Activated CD4-positive, alpha-beta memory T cell treated with anti-CD3 and anti-CD28 coated beads, Interleukin-2, amount 10 ng/mL, durations not matched to agents 7 days and 5 days (primary cell): ENCODE measurements at places on chromosomes 16 and 17. TPM values are rescaled to one million over a fixed set of nuclear protein-coding genes. Genes with fewer than 3 reads are reported as not detected.

Gene CCL4
- 50.4 TPM for total RNA-seq

Gene FSCN2
- 0.43 TPM for total RNA-seq

DNA sequence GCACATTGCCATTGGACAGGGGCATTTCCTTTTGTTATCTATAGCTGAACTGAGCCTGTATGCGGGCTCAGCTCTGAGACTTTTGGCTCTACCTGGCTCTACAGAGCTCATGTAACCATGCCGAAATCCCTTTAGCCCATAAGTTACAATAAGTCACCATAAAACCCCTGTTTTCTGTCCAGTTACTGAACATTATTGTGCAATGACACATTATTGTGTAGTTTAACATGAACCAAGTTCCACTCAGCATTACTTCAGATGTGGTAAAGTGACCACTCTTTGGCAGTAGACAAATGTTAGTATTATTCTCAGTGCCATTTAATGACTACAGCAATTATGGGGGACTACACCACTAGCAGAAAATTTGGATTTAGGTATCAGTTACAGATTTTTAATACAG is 65.4 kb upstream of the RASL10B start:
- no peak for DNase-seq

GRCh38 chr17:57455063-57455914 is 199.0 kb downstream of the MSI2 start:
- DNase-seq, result peak; percentile 33

DNA sequence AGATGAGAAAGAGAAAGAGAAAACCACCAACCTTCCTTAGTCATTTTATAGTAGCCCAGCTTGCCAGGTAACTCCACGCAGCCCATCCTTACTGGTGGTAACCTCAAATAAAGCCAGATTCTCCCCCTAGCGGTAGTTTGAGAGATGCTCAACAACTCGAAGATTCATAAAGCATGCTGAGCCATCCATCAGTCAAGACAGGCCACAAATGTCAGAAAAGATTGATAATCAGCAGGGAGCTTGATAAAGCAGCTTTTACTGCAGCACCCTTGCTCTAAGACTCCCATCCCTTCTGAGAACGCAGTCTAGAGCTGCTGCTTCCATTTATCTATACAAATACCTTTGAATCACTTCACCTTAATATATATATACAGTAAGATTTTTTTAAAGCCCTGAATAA is 451.5 kb upstream of the HSBP1 start:
- no peak for DNase-seq

GRCh38 chr16:49788986-49789385 is 66.9 kb downstream of the ZNF423 start:
- DNase-seq, result no peak

DNA sequence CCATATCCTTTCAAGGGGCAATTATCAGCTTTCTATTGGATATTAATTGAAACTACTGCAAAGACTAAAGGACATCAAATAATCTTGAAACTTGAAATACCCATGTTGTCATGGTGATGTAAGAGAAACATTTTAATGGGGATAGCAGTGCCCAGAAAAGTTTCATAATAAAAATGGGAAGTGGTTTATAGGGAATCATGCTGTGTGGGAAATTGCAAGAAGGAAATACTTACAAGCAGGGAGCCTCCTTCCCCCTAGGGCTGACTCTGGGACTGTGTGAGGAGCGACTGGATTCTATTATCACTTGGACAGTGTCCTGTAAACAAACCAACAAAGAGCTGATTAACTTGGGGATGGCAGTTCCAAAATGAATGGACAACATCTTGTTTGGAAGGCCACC is 1393.1 kb upstream of the GOT2 start:
- no peak for DNase-seq

GRCh38 chr17:30323262-30323894 is 10.5 kb downstream of the TMIGD1 start:
- DNase-seq, result no peak

- no peak for DNase-seq
These were observed 1439.0 kb downstream of the CDH11 start for GRCh38 chr16:63682844-63683243.

DNA sequence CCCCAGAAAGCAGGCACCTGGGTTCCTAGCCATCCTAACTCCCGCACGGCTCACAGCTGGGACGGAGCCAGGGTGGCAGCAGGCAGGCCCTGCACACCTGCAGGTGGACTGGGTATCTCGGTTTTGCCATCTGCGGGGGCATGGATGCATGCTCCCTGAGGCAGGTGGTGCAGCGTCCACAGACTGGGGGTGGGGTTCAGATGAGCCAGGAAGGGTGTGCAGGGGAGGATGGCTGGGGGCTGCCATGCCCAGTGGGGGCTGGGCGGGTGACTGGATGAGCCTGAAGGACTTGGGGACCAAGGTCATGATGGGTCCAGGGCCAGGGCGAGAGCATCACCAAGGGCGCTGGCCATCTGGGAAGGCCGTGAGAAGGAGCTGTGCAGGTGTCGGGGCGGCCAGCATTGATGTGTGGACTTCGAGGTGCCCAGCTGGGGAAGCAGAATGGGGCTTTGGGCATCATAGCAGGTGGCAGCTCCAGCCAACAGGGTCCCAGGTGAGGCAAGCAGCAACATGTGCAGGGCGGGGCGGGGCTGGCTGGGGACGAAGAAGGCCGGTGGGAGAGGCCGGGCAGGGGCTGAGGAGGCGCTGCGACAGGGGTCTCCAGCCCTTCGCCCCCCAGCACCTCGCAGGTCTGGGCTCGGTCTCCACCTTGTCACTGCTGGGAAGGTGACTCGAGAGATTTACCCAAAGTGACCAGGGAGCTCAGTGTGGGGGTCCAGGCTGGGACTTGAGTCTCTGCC is 41.0 kb upstream of the ZNF469 start:
- DNase-seq, result no peak

DNA sequence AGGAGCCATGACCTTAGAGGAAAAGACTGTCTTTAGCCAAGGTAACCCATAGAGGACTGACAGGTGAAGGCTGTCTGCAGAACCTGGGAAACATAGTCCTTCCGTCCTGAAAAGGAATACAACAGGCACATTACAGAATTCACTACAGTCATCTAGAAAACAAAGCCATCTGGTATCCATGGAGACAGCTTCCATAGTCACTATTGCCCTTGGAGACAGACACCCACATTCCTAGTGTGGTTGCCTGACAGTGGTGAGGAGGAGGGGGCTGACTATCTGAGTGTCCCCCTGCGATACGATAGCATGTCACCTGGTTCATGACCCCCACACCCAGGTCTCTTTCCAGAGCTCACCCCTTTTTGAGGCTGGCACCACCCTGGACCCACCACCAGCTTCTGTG is 254.7 kb downstream of the CDH13 start:
- no peak for DNase-seq

- DNase-seq, result no peak
These were observed 75.5 kb upstream of the CLEC3A start for GRCh38 chr16:77946823-77947222.

GRCh38 chr17:78925234-78925633 is at the start of gene TIMP2:
TSS of gene TIMP2 (minus strand) at chr17:78925387. CDS start at chr17:78925088, 299 bp downstream.
- DNase-seq, result peak; percentile 71

GRCh38 chr17:57422574-57423164 is 166.3 kb downstream of the MSI2 start:
- DNase-seq, result no peak

- DNase-seq, result no peak
These were observed 1.6 kb upstream of the LDAF1 start for GRCh38 chr16:21156767-21157467.

- no peak for DNase-seq
These were observed 122.2 kb downstream of the IRX5 start for GRCh38 chr16:55052741-55053415.

DNA sequence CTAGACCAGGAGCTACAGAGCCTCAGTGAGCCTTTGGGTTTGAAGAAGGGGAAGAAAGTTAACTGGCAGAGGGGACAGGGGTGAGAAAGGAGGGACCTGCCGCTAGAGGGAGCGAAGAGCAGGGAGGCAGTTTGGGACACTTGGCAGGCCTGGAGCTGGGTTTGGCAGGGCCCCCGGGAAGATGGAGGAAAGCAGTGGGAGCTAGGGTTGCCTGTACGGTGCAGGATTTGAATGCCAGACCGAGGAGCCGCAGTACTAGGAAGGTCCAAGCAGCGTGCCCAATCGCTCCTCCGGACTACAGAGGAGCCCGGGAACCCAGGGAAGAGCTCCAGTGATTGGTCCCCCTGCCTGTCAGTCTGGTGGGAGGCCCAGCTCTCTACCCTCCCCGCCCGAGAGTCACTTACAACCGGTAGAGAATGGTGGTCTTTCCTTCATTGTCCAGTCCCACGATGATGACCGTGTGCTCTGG is 1.3 kb downstream of the ARL5C start:
- peak; percentile 77 for DNase-seq

- peak; percentile 81 for DNase-seq
These were observed 27.7 kb downstream of the TBC1D3B start for GRCh38 chr17:36148559-36149295.

- DNase-seq, result no peak
These were observed 560.7 kb upstream of the RBFOX1 start for GRCh38 chr16:6771956-6772355.

- DNase-seq, result peak; percentile 55
These were observed 610 bp downstream of the PIK3R5 start for GRCh38 chr17:8964801-8965393.

DNA sequence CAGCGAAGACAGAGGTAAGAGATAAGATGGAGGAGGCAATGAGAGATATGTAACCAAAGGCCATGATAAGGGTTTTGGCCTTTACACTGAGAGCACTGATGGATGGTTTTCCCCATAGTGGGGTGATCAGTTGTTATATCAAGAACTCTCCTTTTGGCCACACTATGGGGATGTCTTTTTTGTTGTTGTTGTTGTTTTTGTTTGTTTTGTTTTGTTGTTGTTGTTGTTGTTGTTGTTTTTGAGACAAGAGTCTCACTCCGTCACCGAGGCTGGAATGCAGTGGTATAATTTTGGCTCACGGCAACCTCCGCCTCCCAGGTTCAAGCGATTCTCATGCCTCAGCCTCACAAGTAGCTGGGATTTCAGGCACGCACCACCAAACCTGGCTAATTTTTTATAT is 244.8 kb upstream of the DYNLRB2 start:
- no peak for DNase-seq

- DNase-seq, result no peak
These were observed 9.9 kb downstream of the SLC5A10 start for GRCh38 chr17:18961634-18962493.

DNA sequence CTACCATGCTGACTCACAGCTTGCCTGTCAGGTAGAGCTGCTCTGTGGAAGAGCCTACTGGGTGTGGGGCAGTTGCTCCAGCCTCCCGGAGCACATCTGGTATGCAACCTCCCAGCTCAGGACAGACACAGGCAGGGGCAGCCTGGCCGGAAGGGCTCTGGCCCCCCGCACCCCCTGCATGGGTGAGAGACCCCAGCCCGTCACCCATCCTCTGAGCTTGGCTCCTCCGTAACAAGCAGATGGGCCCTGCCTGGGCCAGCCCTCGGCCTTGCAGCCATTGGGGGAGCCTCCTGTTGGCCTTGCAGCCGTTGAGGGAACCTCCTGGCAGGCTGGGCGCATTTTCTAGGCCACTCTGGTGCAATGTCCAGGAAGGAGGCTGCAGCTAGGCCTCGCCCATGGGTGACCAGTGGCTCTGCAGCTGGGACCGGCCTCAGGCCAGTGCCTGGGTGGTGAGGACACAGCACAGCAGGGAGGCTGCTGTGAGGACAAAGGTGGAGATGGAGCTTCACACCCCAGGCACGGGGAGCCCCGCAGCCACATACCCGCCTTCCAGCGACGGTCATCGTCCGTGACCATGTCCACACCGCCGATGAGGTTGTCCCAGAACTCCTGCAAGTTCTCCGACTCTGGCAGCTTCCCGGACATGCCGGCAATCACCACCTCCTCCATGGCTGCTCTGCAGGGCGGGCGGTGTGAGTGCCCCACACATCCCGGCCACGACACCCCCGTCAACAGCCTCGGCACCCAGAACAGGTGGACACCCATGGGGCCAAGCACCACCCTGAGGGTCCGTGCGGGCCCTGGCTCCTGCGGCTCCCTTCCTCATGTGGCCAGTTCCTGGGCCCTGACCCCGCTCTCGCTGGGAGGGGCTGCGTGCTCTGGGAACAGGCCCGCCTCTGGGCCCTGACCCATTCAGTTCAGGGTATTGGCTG is 2.0 kb downstream of the FASN start:
- no peak for DNase-seq

DNA sequence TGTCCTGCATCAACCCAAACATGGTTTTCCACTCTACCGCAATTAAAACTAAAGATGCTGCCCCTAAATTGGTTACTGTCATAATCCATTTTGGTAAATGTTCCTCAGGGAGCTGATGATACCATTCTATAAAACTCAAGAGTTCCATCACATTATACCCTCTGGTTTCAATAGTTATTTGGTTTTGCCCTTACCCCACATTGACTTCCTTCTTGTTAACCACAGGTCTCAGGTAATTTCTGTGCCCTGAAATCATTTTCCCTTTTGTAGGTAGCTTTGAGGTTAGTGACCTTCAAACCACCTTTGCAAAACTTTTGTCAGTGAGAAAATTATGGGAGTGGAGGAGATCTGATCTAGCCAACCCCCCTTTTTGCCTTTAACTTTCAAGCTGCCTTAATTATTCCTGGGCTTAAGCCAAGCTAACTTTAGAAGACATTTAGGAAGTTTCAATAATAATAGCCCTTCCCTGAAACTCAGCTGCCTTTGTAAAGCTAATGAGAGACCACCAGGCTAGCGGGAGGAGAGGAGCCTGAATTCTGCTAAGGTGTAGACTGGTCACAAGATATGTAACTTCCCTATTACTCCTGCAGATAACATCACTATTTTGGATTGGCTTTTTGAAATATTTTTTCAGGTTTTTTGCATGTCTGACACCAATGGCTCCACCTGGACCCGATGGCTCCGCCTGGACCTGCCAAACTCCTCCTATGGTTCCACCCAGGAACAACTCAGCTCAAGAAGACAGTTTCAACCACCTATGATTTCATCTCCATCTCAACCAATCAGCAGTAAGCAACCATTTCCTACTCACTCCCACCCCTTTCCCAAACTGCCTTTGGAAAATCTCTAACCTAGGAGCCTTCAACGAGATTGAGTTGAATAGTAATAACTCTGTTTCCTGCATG is 224.9 kb downstream of the HS3ST3B1 start:
- no peak for DNase-seq

DNA sequence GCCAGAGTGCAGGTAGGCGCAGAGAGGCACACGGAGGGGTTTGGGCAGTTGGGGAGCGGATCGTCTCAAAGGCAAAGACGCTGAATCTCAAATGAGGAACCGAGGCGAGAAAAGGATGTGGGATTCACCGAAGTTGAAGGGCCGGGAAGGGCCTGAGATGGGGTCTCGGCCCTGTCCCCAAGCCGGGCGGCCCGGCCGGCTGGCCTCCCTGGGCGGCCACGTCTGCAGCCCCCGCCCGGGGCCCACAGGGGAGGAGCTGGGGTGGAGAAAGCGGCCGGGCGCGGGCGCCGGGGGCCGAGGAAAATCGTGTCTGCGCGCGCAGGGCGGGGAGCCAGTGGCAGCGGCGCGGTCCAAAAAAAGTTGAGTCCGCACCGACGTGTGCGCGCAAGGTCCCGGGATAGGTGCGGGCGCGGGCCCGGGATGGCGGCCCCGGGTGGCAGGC is 458 bp downstream of the SLC12A4 start:
- DNase-seq, result peak; percentile 40

- no peak for DNase-seq
These were observed 42.1 kb downstream of the AIPL1 start for GRCh38 chr17:6392609-6393350.
